ENCODE measurements at places on chromosomes 13 and 19.

- no peak for DNase-seq
Measured at GRCh38 chr13:32117701-32118100, 86.1 kb downstream of the FRY start.

- DNase-seq = no peak
Measured at GRCh38 chr13:107462501-107462900, 752.8 kb downstream of the LIG4 start.

DNA sequence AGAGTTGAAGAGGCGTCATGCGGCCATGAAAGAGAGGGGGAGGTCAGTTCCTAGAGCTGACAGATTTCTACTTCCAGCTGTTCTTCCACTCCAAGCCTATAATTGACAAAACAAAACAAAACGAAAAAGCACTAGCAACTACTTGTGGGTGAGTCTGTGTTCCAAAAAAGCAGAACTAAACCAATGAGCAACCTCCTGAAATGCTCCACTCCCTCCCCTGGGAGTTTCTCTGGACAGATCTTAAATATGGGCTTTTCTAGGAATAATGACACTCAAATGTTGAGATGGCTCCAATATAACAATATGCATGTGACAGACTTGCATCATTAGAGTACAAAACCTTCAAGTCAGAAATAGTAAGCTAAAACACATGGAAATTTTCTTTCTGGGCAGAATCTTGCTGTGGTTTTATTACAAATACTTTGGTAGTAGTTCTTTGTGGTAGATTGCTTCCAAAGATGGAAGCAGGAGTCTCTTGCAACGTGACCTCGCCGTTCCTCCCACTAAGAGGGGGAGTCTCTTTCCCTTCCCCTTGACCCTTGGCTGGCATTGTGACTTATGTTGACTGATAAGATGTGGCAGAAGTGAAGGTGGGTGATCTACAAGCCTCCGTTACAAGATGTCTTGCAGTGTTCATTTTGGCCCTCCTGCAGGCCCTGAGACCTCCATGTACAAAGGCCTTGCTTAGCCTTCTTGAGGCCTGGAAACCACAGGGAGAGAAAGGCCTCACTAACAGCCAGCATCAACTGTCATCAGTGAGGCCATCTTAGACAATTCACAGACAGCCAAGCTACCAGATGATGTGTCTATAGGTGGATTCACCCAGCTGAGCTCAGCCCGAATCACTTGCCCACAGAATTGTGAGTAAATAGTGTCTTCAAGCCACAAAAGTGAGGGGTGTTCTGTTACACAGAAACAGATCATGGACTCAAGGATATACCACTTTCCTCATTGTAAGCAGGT is 173.1 kb upstream of the RFC3 start:
- no peak for DNase-seq

DNA sequence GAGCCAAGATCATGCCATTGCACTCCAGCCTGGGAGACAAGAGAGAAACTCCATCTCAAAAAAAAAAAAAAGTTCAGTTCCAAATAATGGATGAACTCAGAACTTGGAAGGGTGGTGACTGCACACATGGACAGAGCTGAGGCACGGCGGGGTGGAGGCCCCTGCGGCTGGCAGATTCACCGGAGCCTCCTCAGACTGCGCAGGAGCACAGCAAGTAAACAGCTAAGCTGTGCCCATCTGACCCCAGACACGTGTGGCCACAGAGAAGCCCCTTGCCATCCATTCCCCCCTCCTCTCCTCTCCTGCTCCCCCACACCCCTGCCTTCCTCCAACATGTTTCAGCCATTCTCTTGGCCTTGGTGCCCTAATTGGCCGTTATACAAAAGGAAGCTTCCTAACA is 15.6 kb upstream of the PROZ start:
- no peak for DNase-seq

- no peak for DNase-seq
Measured at GRCh38 chr13:25872481-25873241, 179.2 kb downstream of the SHISA2 start.

DNA sequence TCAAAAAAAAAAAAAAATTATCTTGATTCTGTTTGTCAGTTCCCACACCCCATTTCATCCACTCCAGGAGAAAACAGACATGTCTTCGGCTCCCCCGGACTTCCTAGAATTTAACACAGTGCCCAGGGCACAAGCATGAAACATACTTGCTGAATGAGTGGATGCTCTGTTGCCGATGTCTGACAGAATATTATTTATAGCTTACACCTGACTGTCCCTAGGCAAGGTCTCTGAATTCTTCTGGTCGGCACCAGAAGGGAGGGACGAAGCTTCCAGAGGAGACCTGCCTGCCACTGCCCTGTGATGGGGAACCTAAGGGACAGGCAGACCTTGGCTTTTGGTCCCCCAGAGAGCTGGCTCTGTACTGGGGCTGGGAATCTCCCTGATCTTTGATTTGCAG is 43.9 kb upstream of the PEG3 start:
- no peak for DNase-seq

DNA sequence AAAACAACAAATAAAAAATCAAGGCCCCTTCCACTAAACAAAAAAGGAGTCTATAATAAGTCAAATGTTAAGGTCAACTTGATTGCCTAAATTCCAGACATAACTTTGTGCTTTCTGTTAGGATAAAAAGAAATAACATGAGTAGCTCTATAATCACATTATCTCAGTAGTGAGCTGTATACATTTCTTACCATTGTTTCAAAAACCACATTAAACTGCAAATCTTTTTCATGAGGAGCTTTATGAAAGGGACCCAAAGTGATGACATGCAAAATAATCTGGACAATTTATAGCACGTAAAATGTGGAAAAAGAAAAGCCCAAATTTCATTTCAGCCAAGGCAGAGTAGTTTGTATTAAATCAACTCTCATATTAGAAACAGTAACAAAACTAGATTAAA is 269.2 kb downstream of the KLF12 start:
- no peak for DNase-seq

GRCh38 chr13:32731576-32731975 is 145.3 kb downstream of the PDS5B start:
- DNase-seq = no peak

- no peak for DNase-seq
Measured at GRCh38 chr13:47126432-47126831, 229.6 kb upstream of the HTR2A start.

GRCh38 chr13:46735425-46735824 is 61.5 kb downstream of the ESD start:
- no peak for DNase-seq

GRCh38 chr19:50344661-50345318 is 15.6 kb upstream of the KCNC3 start:
- no peak for DNase-seq

DNA sequence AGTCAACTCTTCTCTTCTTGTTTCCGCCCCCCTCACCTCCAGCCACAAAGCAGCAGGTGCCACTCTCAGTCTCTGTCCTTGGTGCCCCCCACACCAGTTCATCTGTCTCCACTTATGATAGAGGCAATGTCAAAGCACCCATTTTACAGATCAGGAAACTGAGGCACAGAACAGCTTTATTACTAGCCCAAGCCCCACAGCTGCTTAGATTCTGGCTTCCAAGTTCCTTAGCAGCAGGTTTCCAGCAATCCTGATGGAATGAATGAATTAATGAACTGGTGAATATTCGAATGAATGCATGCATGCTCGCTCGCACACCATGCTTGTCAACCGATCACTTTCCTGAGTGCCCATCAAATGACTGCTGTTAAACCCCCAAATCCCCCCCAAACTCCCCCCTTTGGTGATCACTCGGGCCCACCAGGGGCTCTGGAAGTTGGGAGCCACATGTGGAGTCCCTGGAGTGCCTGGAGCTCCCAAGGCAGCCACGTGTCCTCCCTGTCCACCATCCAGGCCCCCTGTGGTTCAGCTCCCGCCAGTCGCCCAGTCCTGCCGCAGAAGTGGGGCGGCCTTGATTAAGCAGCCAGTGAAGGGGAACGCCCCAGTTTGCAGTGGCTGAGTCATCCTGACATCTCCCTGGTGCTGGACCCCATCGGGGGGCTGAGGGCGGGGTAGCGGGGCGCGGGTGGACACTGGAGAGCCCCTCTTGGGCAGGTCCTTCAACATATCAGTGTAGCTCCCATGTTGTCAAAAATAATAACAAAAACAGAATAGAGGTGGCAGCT is 6.8 kb downstream of the PTPRS start:
- DNase-seq = no peak

DNA sequence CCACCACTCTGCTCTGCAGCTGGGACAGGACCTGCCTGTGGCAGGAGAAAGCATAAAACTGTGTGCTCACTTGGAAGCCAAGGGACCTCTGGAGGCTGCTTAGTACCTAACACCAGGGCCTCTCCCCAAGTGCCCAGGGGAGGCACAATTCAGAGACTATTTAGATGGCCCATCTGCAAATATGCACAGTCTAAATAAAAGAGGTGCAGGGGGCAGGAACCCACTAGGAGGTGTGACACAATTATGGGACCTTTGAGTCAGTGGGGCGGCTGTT is 32.6 kb upstream of the EPHX3 start:
- DNase-seq = no peak

GRCh38 chr13:44188257-44188656 is 185.4 kb upstream of the SERP2 start:
- no peak for DNase-seq

GRCh38 chr13:71460211-71460610 is 406.8 kb downstream of the DACH1 start:
- no peak for DNase-seq

DNA sequence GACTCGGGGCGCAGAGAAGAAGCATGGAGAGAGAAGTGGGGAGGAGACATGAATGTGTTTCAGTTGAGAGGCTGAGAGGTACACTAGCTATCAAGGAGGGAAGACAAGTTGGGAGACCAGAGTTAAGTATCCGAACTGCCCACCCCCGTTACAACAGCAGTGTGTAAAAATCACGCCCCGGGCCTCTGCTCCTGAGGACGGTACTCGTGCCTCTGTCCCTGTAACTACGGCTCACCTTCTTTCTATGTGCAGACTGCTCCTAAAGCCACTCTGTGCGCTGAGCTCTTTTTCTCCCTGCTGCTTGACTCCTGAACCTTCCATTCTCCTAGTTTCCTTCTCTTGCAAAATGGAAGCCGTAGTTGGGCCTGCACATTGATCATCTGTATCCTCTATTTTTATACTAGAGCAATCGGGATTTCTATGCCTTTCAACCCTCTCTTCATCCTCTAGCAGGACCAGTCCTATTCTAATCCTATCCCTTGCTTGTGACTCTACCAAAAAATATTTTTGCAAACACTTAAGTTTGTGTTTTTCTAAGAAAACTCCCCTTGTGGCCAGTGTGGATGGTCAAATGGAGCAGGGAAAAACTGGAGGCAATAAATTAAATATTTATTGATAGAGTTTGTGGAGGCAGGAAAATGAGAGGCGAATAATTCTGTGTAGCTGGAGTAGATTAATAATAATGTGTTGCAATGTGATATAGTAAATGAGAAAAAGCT is 569 bp downstream of the POLR1D start:
- no peak for DNase-seq

- no peak for DNase-seq
Measured at GRCh38 chr13:75345193-75345592, 136.8 kb downstream of the TBC1D4 start.

- DNase-seq = no peak
Measured at GRCh38 chr13:59633290-59633689, 530.4 kb downstream of the DIAPH3 start.

GRCh38 chr13:28877408-28877807 is 57.3 kb downstream of the MTUS2 start:
- DNase-seq = no peak

GRCh38 chr13:98225036-98225940 is 48.2 kb upstream of the RNF113B start:
- no peak for DNase-seq

GRCh38 chr13:67084066-67084465 is 146.1 kb downstream of the PCDH9 start:
- no peak for DNase-seq

DNA sequence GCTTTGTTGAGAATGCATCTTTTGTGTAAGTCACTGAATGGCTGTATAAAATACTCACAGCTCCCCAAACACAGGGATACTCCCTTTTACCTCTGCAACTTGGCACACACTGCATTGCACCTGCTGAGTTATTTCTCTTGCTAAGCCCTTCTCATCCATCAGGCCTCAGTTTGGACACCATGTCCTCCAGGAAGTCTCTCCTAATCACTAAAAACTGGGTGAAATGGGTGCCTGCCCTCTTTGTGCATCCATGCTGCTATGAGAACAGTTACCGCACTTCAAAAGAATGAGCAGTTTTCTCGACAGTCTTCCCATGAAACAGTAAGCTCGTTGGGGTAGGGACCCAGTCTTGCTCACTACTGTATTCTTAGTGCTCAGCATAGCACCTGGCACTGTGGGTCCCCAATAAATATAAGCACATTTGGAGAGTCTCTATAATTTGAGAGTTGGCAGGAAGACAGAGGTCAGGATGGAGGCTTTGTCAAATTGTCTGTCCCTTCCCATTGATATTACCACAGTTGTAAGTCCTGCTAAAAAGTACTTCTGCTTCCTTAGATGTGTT is 4.6 kb upstream of the SLC25A30 start:
- no peak for DNase-seq

- peak; percentile 93 for DNase-seq
Measured at GRCh38 chr13:110705826-110706569, at the start of gene CARS2. Gene CARS2, minus strand, starts transcription at chr13:110706116. Its CDS starts 23 bp downstream, at chr13:110706093.

- DNase-seq = no peak
Measured at GRCh38 chr19:456547-457110, 4.2 kb downstream of the SHC2 start.

- no peak for DNase-seq
Measured at GRCh38 chr19:16161840-16162239, 11.5 kb downstream of the CIB3 start.

GRCh38 chr13:104773775-104774174 is 1707.6 kb upstream of the SLC10A2 start:
- no peak for DNase-seq

DNA sequence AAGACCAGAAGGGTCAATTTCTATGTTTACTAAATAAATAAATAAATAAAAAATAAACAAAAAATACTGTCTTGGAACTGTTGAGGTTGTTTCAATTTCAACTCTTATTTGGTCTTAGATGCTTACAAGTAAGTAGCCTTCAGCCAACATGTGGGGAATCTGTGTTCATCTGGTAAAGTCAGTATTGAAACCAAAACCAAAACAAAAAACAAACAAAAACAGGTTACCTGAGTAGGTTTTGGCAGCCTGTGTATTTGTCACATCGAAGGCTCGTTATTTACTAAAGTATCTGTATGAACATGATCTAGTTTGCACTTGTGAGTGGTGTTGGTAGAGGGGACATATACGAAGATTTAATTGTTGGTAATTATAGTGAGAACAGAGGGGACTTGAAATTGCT is 471.5 kb downstream of the SLITRK5 start:
- no peak for DNase-seq

- DNase-seq = peak; percentile 64
Measured at GRCh38 chr19:52536448-52536800, 9.0 kb downstream of the ZNF808 start.

- no peak for DNase-seq
Measured at GRCh38 chr13:66995203-66995611, 234.9 kb downstream of the PCDH9 start.
